ENCODE measurements at places on chromosomes 2 and 18.

DNA sequence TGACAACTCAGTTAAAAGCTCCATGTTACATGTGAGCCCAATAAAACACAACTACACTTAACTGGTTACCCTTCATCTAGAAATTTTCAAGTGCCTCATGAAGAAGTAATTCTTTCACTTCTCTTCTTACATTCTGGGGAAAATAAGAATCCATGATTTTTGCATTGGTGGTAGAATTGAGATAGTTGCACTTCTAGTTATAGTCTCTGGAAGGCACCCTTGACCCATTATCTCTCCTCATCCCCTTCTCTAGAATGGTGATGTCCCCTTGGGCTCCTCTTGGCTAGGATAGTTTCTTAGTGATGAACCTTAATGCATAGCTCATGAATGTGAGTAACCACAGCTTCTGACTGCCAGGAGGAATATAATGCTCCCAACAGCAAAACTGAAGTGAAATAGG is 3.6 kb downstream of the LGALSL start:
- no peak for DNase-seq

GRCh38 chr2:108270768-108271506 is 17.8 kb upstream of the SULT1C2 start:
- DNase-seq = no peak

GRCh38 chr18:38198956-38199355 is 633.4 kb upstream of the CELF4 start:
- DNase-seq = no peak

DNA sequence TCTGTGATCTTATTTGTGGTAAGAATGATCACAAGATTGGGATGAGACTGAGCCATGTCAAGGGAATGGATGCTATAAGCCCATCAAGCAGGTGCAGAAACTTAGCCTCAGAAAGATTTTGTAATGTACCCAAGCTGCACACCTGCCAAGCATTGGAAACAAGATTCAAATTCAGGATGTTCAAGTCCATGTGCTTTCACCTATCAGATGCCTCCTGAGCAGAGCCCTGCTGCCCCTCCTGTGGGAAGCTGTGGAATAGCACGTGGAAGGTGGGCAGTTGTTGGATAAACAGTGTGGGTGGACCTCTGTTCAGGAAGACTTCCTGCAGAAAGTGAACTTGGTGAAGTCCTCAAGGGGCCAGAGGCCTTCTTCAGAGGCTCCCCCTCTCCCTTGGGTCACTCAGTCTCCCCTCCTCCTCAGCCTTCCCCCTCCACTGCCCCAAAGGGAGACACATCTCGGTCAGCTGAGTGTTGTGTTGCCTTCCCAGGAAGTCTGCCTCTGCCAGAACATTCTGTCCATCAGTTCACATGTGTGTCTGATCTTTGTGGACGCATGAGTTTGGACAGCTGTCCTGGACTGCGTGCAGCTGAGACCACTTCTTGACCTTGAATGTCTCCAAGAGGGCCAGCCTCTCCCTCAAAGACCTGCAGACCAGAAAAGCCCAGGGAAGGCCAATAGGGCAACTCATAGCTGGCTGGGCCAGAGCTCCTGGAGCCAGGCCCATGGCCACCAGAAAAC is 186.1 kb downstream of the INHBB start:
- DNase-seq = no peak

DNA sequence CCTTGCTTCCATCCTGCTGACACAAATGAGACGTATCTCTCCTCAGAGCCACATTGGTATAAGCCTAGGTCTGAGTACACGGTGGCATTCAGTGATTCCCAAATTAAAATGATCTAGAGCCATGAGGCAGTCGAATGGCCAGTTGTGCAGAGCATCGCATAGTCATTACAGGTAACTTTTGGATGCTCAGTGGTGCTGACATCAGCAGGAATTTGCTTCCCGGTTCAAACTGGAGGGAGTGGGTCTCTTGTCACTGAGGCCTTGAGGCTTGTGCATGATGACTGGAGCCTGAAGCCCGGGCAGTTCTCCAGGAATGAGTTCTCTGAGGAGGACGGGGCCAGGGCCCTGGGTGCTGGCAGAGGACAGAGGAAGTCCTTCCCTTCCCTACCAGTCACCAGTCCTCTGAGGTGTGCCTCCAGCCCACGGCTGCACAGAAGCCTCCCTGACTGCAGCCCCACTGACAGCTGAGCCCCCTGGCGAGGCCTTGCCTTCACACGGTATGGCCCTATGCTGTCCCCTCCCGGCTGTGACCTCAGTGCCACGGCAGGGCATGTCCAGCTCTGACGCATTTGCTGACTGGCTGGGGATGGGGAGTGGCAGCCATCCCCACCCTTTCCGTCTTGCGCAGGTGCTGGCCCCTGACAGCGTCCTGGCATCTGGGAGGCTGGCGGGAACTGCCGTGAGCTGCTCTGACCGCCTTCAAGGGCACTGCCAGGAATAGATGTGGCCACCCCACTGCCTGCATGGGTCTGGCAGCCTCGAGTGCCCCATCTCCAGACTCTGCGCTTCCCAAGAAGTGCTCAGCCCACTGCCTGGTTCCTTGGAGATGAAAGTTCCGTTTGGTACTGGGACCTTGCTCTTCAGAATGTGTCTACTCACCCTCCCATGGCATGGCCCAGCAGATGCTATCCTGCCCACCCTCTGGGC is 117.4 kb downstream of the CELF4 start:
- no peak for DNase-seq

DNA sequence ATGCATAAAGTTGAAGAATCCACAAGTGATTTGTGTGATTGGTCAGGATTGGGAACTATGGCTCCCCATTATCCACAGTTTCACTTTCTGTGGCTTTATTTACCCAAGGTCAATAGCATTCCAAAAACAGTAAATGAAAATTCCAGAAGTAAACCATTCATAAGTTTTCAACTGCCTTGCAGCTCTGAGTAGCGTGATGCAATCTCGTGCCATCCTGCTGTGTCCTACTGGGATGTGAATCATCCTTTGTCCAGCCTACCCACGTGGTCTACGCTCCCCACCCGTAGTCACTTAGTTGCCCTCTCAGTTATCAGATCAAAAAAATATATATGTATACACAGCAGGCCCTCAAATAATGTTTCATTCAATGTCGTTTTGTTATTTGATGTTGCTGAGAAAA is 89.0 kb upstream of the DLGAP1 start:
- no peak for DNase-seq

GRCh38 chr2:29061176-29061575 is 13.1 kb downstream of the PCARE start:
- DNase-seq = no peak

DNA sequence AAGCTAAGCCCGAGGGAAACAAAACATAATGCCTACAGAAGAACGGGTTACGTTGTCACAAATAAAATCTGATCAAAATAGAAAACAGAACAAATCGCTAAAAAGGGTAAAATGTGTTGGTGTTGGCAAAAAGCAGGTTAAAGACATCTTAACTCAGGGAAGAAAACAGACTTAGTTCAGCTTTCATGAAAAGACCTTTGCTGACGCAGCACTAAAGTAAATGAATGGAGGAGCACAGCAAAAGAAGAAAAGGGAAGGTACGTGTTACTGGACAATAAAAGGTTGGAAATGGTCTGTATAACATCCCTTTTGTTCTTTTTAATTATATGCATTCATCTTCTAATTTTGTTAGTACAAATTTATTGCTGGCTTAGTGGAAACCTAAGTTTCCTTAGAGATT is 117.4 kb upstream of the DSEL start:
- DNase-seq = no peak

- DNase-seq = no peak
These were observed 592.7 kb downstream of the XIRP2 start for GRCh38 chr2:167480986-167481309.

DNA sequence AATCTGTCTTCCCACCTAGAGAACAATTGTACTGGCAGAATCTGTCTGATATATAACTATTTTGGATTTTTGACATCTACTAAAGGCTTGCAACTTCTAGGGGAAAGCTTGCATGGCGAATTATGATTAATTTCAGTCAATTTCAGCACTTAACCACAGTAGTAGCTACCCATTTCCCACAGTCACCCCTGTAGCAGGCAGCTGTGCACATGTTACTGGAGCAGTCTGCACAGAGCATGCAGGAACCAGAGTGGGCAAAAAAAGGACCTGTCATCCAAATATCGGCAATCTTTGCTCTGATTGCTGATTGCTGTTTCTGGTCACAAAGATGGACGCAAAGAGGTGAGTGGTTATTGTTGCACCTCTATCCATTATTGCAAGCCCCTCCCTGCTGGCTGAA is 473.3 kb downstream of the SPAG16 start:
- DNase-seq = no peak

GRCh38 chr2:25617948-25618646 is 55.3 kb downstream of the DTNB start:
- no peak for DNase-seq

Data from NCI-H1930 (cell line).